ENCODE measurements at places on chromosomes 1 and 21. TPM values are rescaled to one million over a fixed set of nuclear protein-coding genes. Genes with fewer than 3 reads are reported as not detected.

DNA sequence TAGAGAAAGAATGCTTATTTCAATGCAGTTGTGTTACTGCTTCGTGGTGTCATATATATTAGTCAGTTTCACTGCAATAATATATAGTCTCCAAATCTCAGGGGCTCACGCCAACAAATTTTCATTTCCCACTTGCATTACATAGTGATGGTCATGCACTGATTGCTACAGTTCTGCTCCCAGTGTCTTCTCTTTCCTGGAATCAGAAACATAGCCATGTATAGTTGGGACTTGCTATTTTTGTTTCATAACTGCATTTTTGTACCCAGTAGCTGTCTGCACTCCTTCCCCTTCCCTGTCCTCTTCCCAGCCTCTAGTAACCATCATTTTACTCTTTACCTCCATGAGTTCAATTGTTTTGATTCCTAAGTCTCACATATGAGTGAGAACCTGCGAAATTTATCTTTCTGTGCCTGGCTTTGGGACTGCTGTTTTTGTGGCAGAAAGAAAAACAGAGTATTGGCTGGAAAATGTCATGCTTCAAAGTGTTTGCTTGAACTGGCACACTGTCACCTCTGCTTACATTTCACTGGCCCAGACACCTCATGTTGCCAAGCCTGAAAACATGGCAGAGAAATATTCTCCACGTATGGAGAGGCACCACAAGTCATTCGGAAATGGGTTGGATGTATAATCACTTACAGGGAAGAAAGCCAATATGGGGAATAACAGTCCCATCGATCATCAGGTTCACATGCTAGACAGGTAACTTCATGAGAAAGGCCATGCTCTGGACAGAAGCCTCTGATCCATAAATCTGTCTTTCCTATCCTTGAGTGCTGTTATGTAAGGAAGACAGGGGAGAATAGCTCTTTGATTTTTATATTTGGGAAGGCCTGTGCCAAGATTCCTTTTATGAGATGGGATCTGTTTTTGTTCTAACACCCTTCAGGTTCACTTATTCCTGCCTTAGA lies 60.4 kb upstream of the BACH1 start:
- DNase-seq = no peak

- DNase-seq = no peak
Measured at GRCh38 chr1:85496941-85497582, 32.1 kb upstream of the DDAH1 start.

GRCh38 chr21:44929242-44929798 lies 8.6 kb upstream of the ITGB2 start:
- DNase-seq = no peak

DNA sequence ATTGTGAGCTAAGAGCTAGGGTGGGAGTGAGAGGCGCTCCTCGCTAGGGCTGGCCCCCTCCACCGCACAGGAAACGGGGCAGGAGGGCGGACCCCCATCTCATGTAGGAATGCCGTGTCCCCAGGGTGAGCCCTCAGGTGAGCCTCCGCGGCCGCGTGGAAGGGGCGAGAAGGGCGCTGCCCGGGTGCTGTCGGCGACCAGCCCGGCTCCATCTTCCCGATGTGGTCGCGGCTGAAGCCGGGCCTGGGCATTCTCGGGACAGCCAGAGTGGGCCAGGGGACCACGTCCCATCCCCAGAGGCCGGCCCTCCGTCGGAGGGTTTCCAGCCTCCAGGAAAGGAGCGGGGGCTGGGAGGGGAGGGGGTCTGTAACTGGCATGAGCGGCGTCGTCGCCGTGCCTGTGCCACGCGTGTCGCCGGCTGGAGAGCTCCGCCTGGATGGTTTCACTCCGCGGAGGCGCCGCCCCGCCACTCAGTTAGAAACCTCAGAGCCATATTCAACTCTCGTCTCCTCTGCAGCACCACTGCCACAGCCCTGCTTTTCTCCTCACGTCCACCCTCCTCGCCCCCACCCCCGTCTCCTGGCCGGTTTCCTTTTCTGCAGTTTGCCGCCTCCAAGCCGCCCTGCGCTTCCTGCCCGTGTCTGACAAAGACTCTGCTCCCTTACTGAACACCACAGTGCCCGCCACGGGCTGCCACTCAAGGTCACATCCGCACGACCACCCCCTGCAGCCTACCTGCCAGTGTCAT lies at the start of gene TMEM269:
TMEM269 (plus strand) TSS at position 46 of the 748 bp plus-strand sequence. CDS start 4,903 bp downstream, outside the sequence.
- peak; percentile 62 for DNase-seq

- no peak for DNase-seq
Measured at GRCh38 chr1:3027611-3028371, 6.5 kb downstream of the ACTRT2 start.

- DNase-seq = no peak
Measured at GRCh38 chr1:7105269-7105668, 320.0 kb downstream of the CAMTA1 start.

RNF115 gene
- 19.9 TPM for total RNA-seq

PPOX gene
- 25.0 TPM for total RNA-seq

Data from sciatic nerve (tissue), 2 donors.